ENCODE measurements at places on chromosomes 1 and 21.

- peak; percentile 95 for DNase-seq
Observed at GRCh38 chr1:12052008-12052573, 11.0 kb upstream of the TNFRSF8 start.

DNA sequence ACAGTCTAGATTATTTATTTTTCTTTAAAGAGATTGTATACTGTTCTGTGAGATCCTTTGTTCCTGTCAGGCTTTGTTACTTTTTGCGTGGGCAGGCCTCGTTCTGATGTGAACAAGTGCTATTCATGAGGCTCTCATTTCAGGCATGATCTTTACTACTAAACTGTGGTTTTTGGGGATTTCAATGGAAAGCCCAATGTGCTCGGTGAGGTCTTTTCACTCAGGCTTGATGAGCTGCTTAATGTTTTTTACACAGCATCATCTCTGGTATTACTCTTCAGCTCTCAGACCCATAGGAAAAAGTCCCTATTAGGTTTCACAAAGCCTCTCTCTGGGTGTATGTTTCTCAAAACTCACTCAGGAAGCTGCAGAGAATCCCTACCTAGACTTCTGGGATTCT lies 419.4 kb downstream of the GPATCH2 start:
- DNase-seq = no peak

GRCh38 chr1:185598332-185598731 lies 135.9 kb upstream of the HMCN1 start:
- DNase-seq = no peak

GRCh38 chr1:34842952-34843371 lies 16.6 kb downstream of the SMIM12 start:
- DNase-seq = no peak

DNA sequence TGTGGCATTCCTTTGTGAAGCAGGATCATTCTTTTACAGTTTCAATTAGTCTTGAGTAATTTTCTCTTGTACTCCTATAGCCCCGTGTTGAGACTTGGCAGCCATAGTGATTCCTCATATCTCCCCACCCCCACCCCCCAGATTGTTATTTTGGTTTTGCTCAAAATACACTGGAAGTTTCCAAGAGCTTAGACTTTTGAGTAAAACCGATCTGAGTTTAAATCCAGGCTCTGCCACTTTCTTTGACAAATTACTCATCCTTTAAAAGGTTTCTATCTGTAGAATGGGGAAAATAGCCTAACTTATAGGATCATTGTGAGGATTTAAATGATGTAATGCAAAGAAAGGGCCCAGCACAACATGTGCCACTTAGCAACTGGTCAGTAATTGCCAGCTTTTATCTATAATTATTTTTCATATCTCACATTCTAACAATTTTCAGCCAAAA lies 53.1 kb upstream of the RC3H1 start:
- no peak for DNase-seq

- DNase-seq = no peak
Observed at GRCh38 chr1:168509210-168509609, 34.6 kb downstream of the XCL2 start.

- no peak for DNase-seq
Observed at GRCh38 chr1:2148691-2149090, 45.9 kb downstream of the FAAP20 start.

- DNase-seq = peak; percentile 39
Observed at GRCh38 chr1:100627936-100628335, 90.0 kb downstream of the GPR88 start.

GRCh38 chr1:171139890-171140289 lies 45.2 kb upstream of the FMO2 start:
- DNase-seq = no peak

- no peak for DNase-seq
Observed at GRCh38 chr21:43922949-43923348, 57.9 kb downstream of the AGPAT3 start.

GRCh38 chr1:212415107-212415841 lies 588 bp upstream of the PACC1 start:
- no peak for DNase-seq

DNA sequence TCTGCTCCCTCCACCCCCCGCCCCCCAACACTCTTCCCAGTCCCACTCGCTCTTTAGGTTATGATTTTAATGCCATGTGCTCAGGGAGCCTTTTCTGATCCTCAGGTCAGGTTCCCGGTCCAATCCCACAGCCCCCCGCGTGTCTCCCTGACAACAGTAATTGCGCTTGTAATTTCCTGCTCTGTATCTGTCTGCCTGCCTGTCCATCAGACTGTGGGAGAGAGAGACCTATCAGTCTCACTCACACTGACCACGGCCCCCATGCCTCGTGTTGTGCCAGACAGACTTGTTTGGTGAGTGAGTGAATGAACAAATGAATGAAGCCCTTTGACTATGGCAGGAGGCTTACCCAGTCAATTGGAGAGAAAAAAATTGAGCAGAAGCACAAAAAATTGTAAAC lies 50.8 kb upstream of the ECE1 start:
- DNase-seq = no peak

DNA sequence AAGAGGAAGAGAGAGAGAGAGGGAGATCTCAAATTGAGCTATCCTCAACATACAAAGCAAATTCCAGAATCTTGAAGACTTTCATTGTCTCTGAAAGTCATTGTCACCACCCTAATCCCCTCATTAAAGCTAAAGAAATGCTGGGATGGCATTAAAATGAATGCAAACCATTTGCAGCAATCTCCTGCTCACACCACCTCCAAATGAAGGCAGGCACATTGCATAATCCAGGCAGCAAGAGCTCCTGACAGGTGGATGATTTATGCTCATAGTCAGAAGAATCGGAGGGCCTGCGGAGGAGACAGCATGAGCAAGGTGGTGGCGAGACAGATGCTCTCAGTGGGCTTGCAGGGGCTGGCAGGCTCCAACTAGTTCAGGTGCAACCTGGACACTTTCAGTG lies 90.2 kb downstream of the ESRRG start:
- no peak for DNase-seq
